ENCODE measurements at places on chromosomes 6 and 20.

- DNase-seq = no peak
Observed at GRCh38 chr6:87922947-87923330, 124.7 kb upstream of the SPACA1 start.

DNA sequence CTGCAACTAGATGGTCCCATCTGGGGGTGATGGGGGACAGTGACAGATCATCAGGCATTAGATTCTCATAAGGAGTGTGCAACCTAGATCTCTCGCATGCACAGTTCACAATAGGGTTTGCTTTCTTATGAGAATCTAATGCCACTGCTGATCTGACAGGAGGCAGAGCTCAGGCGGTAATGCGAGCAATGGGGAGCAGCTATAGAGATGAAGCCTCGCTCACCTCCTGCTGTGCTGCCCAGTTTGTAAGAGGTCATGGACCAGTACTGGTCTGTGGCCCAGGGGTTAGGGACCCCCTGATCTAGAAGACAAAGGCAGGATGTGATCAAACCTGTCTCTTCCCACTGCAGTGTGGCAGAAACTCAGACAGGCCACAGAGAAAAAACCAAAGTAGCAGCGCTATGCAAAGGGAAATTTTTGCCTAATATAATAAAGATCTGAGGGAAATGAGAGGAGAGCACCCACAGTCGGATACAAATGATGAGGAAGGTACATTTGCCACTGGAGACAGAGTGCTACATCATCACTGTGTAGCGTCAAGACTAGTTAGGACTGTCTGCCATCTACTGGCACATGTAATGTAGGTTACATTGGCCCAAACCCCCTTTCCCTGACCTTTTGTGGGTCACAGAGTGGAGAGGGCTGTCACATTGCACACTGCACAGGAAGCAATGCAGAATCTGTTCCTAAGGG is 4.1 kb upstream of the LY86 start:
- no peak for DNase-seq

DNA sequence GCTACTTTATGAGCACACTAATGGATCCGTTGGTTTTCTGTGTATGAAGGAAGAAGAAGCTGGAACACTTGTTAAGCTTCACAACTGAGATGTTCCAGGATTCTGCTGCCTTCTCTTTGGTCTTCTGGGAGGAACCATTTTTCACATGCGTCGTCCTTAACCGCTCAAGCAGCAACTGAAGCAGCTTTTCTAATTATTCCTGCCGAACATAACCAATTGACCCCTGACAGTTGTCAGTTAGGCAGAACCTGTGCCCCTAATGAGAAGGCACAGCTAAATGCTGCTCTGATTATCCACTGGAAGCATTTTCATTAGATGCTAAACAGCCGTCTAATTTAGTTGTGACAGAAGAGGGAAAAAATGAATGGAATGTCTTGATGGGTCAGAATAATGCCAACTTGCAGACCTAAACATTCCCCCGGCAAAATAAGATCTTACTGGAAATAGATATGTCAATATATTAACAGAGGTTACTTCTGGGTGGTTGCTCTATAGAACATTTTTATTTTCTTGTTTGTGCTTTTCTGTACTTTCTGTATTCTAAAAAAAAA is 85.0 kb upstream of the SMLR1 start:
- no peak for DNase-seq

DNA sequence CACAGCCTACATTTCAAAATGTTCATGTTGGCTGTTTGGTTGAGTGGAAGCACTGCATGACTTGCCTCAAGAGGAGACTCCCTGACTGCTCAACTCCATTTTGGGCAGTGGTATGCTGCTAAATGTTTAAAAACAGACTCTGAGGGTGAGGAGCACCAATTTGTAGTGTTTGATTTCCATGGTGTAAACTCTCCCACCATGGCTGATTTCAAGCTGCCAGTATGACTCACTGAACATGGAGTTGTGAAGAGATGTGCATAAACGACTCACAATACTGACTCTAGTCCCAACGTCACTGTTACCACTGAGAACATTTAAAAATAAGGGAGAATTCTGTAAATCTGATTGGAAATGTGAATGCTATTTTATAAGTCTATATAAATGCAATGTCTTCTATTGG is 70.4 kb downstream of the BACH2 start:
- DNase-seq = no peak

- no peak for DNase-seq
Observed at GRCh38 chr6:52976591-52977035, 18.5 kb downstream of the GSTA4 start.

DNA sequence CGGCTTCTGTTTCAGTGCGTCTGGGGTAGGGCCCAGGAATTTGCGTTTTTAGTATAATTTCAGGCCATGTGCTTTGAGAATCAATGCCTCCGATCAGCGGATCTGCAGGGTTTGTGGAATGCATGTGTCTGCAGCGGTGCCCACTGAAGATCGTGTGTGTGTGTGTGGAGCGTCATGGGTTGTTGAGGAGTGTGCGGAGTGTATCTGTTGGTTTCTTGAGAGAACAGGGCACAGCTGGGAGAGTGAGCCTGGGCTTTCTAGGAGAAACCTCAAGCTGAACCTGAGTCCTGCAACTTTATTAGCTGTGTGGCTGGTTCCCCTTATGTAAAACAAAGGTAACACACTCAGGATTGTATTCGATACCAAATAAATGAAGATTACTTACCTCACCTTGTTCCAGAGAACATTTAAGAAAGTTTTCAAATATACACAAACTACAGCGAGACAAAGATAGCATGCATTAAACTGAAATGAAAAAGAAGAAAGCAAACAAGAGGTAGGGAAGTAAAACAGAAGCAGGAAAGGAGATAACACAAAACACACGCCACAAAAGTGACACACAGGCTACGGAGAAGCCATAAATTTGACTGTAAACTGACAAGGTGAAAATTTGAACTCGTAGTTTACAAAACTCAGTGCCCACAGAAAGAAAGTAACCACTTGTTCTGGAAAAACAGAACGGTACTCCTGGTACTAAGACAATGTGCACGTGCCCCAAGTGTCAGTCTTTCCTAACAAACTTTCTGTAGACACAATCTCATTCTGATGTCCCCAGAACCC is 28.8 kb downstream of the PDE10A start:
- DNase-seq = no peak

GRCh38 chr6:147509891-147510290 is 1.4 kb downstream of the SAMD5 start:
- DNase-seq = no peak

DNA sequence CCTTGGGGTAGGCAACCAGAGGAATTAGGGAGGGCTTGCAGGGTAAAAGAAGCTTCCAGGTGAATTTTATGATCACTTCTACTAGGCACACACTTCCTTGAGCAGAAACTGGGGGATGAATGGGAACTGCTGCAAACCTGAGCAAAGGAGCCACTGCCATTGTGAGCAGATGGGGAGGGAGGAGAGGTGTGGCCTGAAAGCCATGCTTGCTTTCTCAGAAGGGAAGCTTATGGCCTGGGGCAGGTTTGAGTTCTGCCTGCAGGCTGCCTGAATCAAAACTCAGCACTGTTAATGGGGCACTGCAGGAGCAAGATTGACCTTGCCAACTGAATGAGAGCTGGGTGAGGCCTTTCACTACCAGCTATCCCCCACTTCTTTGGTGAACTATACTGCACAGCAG is 328.1 kb downstream of the NKAIN2 start:
- no peak for DNase-seq

- no peak for DNase-seq
Observed at GRCh38 chr6:25606151-25606550, 45.9 kb upstream of the SCGN start.

DNA sequence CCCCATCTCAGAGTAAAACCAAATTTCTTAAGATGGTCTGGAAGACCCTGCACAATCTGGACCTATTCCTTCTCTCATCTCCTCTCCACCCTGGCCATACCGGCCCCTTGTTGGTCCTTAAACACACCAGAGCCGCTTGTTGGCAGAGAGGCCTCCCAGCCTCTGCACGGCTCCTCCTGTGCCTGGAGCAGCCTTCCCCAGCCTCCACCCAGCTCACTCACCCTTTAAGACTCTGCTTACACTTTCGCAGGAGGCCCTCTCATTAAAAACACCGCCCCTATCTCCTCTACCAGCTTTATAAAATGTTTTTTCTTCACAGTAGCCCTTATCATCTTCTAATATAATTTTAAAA is 49.8 kb downstream of the BANF2 start:
- DNase-seq = no peak

GRCh38 chr6:143745166-143746133 is 67.7 kb downstream of the PHACTR2 start:
- no peak for DNase-seq

- no peak for DNase-seq
Observed at GRCh38 chr20:16760431-16761304, 12.5 kb downstream of the OTOR start.

DNA sequence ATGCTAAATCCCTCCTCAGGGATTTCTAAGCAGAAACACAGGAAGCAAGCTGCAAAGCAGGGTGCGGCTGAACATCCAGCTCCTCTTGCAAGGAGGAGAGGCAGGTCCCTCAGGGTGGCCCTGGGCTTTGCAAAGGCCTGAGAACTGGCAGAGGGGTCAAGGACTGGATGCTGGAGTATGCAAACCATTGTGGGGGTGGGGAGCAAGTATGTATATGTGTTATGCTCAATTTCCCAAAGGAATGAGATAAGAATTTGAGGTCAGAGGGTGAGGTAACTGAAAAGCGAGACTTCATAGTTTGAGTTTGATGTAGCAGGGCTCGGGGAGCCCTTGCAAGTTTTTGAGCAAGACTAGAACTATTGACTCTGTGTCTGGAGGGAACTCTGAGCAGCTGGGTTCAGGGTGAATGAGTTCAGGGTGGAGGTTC is 11.2 kb downstream of the SLC22A2 start:
- DNase-seq = no peak

DNA sequence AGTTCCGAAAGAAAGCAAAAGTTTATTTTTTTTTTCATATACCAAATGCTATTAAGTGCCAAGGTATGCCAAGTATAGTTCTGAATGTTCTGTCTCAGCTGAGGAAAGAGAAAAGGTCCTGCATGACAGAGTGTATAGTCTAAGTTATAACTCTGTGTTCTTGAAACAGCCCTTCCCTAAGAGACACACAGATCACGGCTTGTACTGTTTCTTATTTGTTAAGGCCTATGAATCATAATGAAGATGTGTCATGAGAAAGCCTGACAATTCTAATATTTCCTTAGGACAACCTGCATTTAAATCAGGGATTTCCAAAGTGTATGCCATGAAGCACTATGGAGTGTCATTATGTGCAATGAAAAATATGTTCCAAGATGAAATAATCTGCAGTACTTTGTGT is 538.7 kb upstream of the CDH4 start:
- no peak for DNase-seq

- DNase-seq = no peak
Observed at GRCh38 chr20:37702403-37703034, 8.7 kb downstream of the CTNNBL1 start.

DNA sequence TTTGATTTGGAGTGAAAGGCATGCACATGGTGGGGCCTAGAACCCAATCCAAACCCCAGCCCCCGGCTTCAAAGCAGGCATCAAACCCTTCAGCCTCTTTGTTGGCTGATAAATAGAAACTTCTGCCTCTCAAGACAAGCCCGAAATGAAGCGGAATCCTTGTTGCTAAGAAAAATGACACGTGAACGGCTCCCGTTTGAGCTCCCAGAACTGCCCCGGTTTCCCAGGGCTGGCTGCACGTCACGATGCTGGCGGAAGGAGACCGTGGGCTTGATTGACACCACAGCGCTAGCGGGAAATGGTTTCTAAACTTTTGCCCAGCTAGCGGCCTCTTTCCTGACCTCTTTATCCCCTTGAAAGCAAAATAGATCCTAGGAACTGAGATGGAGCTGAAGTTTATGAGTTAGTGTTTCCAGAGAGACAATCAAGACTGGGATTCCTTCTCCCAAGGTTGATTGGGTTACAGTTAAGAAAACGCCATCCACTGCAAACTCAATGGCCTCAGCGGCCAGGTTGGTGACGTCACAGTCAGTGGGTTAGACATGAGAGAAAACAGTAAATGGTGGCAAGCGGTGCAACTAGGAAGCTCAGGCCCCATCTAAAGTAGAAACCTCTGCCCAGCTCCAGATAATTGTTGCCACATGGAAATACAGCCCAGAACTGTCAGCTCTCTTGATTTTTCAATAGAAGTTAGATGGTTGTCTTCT is 117.0 kb downstream of the ANKRD60 start:
- DNase-seq = no peak

GRCh38 chr6:38676236-38676973 is 26.5 kb downstream of the GLO1 start:
- DNase-seq = no peak

DNA sequence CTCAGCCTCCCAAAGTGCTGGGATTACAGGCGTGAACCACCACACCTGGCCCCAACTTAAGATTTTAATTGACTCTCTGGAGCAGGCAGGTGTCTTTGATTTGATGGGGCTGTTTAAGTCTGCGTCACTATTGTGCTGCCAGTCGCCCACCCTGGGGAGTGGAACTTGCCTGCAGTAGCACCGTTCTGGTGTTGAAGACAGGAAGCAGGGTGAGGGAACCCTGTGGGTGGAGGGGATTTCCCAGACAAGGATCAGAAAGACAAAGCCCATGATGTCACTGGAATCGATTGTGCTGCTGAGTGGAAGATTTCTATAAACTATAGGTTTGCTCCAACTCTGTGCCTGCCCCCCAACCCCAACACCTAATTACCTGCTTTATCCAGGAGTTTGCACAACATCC is 11.0 kb downstream of the ALDH8A1 start:
- no peak for DNase-seq

- DNase-seq = no peak
Observed at GRCh38 chr20:18321976-18322950, 33.9 kb downstream of the ZNF133 start.

GRCh38 chr6:163460307-163460782 is 45.8 kb downstream of the QKI start:
- no peak for DNase-seq

DNA sequence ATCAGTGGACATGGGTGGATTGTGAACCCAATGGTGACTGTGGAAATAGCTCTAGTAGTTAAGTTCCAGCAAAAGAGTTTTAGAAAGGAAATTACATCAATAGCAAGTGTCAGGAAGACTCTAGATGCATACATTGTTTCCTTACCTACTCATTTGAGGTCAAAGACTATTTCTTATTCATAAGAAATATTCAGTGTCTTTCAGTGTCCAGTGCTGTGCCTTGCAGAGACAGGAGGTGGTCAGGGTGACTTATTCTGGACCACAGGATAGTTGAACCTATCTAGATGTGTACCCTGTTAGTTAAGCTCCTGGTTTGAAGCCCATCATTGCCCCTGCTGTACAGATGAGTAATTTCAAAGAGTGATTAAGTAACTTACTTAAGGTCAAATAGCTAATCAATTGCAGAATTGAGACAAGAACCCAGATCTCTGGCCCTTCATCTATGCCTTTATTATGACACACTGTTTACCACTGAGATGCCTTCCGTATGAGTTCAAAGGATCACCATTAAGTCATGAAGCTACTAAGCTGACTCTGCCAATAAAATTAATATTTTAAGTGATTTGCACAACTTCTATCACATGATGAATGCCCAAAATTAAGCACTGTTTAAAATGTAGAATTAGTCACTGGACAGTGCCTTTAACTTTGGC is 136.1 kb downstream of the PDSS2 start:
- no peak for DNase-seq
